Stimulated activated CD4-positive, alpha-beta T cell treated with anti-CD3 and anti-CD28 coated beads, TNF-alpha, amount 100 ng/mL, for 24 hours (primary cell): ENCODE measurements at places on chromosomes 2 and 18.

GRCh38 chr18:73901151-73901550, 246.5 kb downstream of the FBXO15 start:
- no peak for DNase-seq

- DNase-seq, result no peak
Observed at GRCh38 chr2:45582522-45582921, 28.5 kb downstream of the SRBD1 start.

DNA sequence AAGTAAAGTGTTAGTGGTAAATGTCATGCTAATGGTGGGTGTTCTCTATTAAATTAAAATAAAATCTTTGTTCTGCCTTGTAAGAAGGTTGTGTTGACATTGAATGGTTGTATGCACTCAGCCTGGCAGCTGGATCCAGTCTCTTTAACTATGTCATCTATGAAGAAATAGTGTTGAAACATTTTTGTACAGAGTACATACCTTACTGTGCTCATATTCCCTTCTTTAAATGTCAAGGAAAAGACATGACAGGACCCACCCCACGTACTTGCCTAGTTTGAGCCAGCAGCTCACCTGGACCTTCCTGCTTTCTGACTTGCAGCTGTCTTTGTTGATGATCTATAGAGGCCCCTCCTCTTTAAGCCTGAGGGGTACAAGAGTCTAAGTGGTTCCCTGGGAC, 85.6 kb upstream of the ST3GAL5 start:
- no peak for DNase-seq

GRCh38 chr18:47149457-47150028, 757 bp downstream of the HDHD2 start:
- no peak for DNase-seq
